Stimulated activated CD8-positive, alpha-beta memory T cell treated with anti-CD3 and anti-CD28 coated beads, Interleukin-15, amount 100 ng/mL, for 48 hours (primary cell): ENCODE measurements at places on chromosomes 4 and X.
A peak's percentile ranks its signal among the peaks of the same experiment; 100 is the strongest.

DNA sequence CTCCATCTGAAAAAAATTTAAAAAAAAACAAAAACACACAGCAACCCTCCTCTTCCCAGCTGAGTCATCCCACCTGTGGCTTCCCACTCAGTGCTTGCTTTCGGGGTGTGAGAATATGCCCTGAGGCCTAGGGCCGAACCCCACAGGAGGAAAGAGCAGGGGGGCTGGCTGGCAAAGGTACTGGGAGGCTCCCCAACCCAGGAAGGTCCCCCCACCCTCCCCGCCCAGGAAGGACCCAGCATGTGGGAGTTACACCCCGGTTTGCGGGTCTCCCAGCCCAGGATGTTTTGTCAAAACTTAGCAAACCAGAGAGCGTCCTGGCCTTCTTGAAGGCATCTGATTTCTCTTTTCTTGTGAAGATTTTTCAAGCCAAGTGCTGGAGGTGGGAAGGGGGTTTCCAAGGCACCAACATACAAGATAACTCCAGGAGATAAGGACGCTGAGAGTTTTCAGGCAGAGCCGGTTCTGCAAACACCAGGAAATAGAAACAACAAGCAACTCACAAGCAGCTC is 25.7 kb upstream of the CSF2RA start:
- peak; percentile 41 for DNase-seq

DNA sequence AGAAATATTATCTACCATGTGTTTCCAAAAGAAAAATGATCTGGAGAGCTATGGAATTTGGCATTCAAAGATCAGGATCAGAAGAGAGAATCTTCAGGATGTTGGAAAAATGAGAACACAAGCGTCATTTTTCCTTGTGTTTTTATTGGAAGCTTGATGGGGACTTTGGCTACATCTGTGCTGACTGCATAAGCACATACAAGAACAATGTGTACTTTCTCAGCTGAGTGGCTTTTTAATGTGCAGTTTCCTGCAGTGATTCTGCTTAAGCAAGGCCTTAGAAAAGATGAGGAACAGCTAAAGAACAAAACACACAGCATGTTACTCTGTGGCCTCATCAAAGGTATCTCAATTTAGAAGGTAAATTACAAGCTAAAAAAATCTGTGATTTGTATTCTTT is 1039.9 kb downstream of the GLUD2 start:
- DNase-seq = no peak

- no peak for DNase-seq
Measured at GRCh38 chr4:82787342-82787741, 11.3 kb downstream of the SCD5 start.

DNA sequence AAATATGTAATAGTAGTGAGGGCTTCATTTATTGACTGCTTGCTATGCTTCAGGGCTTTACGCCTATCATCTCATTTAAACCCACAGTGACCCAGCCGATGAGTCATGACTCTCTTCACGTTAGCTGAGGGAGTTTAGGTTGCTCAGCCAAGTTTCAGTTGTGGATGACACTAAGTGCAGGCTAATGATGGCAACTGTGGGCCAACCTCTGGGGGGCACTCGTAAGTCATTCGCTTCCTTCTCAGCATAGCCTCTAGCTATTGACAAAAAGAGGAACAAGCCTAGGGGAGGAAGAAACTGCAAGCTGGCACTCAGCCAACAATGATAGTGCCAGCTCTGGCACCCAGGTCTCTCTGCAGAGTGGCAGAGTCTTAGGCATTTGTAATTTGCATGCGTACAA is 325.0 kb downstream of the ARHGAP10 start:
- DNase-seq = peak; percentile 74

DNA sequence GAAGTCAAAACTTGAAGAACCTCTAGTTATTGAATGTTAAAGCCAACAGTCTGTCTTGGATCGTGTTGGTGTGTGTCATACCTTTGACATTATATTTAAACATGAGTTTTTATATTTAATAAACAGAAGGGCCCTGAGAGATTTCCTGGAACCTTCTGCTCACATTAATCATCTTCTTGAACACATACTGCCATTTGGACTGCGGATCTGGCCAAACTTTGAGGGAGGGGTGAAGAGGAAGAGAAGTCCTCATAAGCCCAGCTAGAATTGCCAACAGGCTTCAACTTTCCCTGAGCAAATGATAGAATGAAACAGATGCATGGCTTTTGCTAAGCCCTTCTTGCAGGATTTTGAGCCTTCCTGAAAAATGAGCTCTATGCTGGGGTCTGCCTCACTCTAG is 27.4 kb downstream of the CCKAR start:
- no peak for DNase-seq

- DNase-seq = no peak
Measured at GRCh38 chr4:173413036-173413435, 14.1 kb upstream of the SCRG1 start.

DNA sequence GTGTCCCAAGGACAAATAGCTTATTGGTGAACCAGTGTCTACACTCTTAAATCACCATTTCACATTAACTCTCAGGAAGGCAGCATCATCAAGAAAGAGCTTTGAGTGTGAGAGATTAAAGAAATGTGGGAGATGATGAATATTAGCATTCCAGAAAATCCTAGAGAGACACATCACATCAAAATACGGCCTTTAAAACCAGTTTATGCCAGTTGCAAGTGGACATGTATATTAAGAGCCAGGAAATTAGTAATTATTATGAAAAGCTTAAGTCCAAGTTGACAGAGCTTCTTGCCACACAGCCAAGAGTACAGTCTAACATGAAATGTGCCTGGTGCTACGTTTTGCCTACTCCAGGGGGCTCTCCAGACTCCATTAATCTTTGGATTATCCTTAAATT is 503.0 kb upstream of the BOD1L1 start:
- DNase-seq = no peak

- no peak for DNase-seq
Measured at GRCh38 chrX:18886344-18887161, 97.4 kb downstream of the PHKA2 start.

GRCh38 chr4:109206620-109207019 is 95.8 kb downstream of the COL25A1 start:
- DNase-seq = no peak

- peak; percentile 0 for DNase-seq
Measured at GRCh38 chrX:54530357-54530900, 410 bp downstream of the GNL3L start.

GRCh38 chr4:127162741-127163140 is 470.0 kb upstream of the INTU start:
- no peak for DNase-seq

- DNase-seq = no peak
Measured at GRCh38 chr4:40875507-40876150, 125.9 kb downstream of the NSUN7 start.

DNA sequence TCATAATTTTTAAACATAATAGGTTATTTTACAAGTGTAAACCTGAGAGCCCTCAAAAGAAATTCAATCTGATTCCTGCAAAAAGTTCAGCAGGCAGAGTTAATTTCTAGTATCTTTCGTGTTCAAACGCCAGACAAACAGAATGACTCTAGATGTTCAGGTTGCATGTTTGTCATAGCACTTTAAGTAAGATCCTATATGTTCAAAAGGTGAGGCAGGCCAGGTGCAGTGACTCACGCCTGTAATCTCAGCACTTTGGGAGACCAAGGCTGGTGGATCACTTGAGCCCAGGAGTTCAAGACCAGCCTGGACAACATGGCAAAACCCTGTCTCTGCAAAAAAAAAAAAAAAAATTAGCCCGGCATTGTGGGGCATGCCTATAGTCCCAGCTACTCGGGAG is 1.1 kb upstream of the RASSF6 start:
- DNase-seq = no peak

GRCh38 chrX:38045538-38046096 is 39.3 kb downstream of the SYTL5 start:
- no peak for DNase-seq

- no peak for DNase-seq
Measured at GRCh38 chr4:153729895-153730294, 29.9 kb downstream of the RNF175 start.

DNA sequence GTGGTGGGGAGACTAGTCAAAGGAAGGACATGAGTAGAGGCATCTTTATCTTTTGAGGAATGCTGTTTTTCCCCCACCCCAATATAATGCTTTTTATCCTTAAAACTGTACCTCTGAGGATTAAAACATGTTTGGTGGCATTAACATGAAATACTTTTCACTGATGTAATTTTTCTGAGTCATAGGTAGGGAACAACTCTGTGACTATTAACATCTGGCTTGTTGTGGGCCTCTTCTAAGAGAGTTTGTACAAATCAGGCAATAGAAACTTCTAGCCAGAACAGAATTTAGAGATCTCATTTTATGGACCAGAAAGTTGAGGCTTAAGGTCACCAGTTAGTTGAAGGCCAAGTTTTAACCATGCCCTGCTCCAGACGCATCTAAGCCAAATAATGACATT is 207.6 kb downstream of the SOX3 start:
- no peak for DNase-seq

DNA sequence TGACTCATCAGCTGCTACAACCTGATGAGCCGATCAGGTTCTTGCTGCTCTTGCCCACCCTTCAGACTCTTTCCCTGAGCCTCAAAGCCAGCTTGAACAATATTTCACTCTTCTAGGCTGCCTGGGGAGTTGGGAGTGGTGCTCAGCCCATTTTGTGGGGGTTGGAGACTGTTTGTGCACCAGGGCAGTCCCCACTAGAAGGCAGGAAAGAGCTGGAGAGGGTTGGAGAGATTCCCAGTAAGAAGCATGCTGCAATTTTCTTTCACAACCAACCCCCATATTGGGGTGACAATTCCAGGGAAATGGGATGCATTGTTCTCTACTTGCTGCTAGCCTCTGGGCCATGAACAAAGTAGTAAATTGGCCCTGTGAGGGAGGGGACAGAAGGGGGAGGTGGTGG is 44.1 kb downstream of the SLC16A2 start:
- DNase-seq = no peak

DNA sequence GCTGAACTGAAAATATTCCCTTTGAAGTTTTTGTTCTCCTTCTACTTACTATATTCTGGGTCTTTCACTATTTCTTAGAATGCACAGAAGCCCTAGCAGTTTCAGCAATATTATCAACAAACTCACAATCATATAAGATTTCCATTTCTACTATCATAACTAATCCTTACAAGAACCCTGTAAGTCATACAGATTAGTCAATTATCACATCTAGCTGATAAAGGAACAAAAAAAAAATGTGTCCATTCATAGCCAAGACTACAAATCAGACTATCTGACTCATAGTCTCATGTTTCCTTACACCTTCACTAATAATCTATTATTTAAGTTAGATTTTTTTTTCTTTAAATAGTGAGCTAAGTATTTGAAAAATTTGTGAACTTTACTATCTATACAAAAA is 72.5 kb downstream of the LRBA start:
- DNase-seq = no peak

DNA sequence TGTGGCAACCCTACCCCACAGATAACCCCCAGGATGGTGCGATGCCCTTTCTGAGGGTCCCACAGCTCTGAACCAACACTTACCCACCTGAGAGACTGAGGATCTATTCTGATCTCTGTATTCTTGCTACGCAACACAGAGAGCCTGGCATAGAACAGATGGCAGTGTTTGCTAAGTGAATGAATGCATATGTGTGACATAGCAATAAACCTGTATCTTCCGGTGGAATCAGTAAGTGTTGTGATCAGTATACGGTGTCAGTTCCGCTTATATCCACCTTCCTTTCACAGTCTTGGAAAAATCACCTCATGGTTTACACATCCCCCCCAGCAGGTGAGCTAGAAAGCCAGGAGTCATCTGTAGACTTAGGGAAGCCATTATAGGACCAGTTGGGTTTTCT is 5.9 kb upstream of the HSD17B10 start:
- DNase-seq = no peak

DNA sequence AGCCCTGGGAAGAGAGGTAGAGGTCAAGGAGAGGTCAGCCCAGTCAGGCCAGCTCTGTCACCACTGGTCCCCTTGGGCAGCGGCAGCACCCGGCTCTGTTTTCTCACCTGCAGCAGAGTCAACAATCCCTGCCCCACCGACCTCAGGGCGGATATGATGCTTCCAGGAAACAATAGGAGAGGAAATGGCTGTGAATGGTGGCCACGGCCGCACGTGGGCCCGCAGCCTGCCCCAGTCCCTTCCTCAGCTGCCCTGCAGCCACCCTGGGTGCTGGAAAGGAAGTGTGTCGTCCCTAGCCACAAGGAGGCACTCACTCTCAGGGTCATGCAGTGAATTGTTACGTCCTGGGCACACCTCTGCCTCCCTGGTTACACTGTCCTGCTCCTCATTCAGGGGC is 92.5 kb upstream of the ENPP6 start:
- DNase-seq = no peak

DNA sequence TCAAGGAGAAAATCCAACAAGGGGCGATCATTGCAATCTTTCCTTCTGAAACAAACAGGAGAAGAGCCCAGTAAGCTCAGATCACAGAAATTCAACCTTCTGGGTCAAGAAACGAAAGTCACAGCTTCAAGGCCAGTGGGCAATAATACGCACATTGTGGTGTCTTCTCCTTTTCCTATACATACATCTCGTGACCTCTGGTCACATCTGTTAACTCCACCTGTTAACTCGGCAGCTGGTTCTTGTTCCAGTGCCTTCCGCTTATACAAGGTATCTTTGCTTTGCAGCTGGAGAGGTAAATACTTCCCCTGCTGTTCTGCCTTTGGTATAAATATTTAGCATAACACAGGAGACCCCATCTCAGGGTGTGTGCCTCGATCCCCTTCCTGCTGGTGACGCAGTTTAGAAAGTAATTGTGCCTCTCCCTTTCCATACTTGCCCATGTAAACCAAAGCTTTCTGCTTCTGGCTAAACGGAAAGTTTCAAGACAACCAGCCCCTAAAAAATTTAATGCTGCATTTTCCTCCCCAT is 45.0 kb downstream of the CCDC149 start:
- no peak for DNase-seq

DNA sequence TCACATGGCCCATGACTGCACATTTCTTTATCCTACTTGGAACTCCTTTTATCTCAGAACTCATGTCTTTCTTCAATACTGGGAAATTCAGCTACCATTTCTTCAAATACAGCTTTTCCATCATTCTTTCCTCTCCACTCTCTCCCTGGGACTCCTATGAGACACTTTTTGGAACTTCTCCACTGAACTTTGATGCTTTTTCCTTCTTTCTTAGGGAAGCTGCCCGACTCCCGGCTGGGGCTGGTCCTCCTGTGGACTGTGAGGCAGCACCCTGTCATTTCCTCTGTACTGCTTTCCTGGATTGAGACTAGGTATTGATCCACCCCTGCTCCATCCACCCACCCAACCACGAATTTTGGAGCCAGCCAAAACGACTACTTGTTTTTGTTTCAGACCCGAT is 40.0 kb downstream of the ZFYVE28 start:
- no peak for DNase-seq
